Stimulated activated CD8-positive, alpha-beta memory T cell treated with anti-CD3 and anti-CD28 coated beads, Interleukin-4, amount 100 ng/mL, for 1 hour (primary cell): ENCODE measurements at places on chromosomes 3 and 15.
A peak's percentile ranks its signal among the peaks of the same experiment; 100 is the strongest.

DNA sequence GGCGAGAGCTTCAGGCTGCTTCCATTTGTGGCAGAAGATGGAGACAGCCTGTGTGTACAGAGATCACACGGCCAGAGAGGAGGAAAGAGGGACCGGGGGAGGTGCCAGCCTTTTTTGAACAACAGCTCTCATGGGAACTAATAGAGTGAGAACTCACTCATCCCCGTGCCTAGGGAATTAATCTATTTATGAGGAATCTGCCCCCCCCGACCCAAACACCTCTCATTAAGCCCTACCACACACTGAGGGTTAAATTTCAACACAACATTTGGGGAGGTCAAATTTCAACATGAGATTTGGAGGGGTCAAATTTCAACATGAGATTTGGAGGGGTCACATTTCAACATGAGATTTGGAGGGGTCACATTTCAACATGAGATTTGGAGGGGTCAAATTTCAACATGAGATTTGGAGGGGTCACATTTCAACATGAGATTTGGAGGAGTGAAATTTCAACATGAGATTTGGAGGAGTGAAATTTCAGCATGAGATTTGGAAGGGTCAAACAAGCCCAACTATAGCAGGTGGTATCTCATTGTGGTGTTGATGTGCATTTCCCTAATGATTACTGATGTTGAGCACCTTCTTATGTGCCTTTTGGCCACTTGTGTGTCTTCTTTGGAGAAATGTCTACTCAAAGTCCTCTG lies 20.6 kb upstream of the RFTN1 start:
- DNase-seq, result no peak

GRCh38 chr15:69042531-69042930 lies 28.0 kb downstream of the NOX5 start:
- no peak for DNase-seq

- no peak for DNase-seq
Measured at GRCh38 chr15:55737373-55737772, 5.6 kb downstream of the PRTG start.

- DNase-seq, result no peak
Measured at GRCh38 chr3:124951511-124952281, 17.1 kb upstream of the MUC13 start.

DNA sequence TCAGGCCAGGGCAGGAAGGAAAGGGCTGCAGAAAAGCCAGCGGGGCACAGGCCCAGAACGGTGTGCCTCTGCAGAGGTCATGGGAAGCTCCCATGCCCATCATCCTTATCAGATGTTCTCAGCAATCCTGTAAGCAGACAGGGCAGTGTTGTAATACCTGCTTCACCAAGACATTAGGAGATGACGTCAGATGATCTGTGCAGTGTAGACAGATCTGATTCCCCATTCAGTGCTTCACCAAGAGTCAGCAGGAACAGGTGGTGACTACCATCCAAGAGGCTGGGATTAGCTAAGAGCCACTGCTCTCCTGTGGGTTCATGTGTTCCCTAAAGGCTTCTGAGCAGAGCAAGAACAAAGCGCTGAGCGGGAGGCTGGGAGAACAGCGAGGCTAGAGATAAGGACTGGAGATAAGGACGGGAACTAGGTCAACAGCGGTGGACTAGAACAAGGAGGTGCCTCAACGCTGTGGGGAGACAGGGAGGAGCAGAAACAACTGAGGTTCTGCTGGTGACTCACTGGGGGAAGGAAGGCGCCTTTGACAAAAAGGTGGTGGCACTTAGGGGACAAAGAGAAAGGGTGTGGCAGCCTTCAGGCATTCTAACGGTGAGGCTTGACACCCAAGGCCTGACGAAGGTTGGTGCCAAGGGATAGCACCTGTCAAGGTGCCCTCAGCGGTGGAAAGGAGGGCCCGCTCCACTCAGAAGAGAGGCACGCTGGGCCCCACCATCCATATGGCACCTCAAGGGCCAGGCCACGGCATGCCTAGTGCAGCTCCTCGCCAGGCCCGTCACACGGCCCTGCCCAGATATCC lies 28.4 kb downstream of the CCDC12 start:
- peak; percentile 47 for DNase-seq

GRCh38 chr3:18153571-18154173 lies 271.5 kb downstream of the SATB1 start:
- DNase-seq, result no peak
